ENCODE measurements at places on chromosomes 4 and X.

GRCh38 chr4:3340038-3340699 is 47.3 kb downstream of the RGS12 start:
- no peak for ATAC-seq

DNA sequence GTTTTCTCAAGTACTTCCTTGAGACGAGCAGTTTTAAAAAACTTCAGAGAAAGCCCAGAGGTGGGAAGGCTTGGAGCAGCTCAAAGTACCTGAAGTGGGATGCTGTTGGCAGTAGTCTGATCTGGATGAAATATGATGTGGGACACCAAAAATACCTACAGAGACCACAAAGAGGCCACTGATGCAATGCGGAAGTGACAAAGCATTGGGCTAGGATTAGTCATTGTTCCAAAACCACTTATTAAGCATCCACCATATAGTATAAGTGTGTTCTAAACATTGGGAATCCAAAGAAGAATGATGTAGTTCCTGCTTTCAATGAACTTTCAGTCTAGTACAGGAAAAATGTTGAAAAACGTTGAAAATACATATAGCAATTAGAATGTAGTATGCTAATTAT is 386.1 kb upstream of the CNKSR2 start:
- ATAC-seq, result no peak

DNA sequence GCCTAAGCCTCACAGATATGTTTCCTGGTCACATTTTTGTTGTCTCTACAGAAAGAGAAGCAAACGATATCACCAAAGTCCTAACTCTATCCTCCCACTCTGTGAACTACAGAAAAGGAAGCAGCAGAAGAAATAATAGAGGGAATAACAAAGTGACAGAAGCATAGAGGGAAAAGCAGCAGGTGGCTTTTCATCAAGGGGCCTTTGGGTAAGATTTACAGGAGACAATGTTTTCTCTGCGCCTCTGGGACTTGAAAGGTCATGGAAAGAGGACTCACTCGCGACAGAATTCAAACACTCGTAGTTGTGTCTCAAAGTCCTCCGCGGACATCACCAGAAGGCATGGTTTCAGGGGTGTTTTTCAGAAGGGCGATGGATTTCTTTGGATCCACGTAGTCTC is 66.1 kb downstream of the SORBS2 start:
- no peak for ATAC-seq

DNA sequence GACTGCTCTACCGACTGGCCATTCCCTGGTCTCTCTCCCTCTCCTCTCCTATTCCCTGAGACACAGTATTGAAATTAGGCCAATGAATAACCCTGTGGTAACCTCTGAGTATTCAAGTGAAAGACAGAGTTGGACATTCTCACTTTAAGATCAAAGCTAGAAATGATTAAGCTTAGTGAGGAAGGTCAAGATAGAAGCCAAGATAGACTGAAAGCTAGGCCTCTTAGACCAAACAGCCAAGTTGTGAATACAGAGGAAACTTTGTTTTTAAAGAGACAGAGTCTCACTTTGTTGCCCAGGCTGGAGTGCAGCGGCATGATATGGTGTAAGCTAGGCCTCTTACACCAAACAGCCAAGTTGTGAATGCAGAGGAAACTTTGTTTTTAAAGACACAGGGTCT is 64.6 kb downstream of the KDM6A start:
- no peak for ATAC-seq

DNA sequence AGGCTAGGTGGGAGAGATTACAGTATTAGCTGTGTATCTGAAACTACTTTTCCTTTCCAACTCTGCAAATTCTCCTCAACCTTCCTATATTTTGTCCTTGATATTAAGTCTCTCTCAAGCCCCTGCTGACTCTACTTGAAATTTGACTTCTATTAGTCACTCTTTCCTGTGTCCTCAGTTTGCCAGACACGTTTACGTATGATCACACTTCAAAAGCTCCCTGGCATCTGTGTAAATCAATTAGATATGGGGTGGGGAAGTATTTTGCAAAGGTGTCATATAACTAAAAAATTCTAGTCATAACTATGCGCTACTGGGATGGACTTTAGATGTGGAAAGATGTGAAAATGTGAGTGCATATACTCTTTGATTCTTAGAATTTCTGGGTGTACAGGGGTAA is 67.4 kb upstream of the ARHGAP24 start:
- no peak for ATAC-seq

DNA sequence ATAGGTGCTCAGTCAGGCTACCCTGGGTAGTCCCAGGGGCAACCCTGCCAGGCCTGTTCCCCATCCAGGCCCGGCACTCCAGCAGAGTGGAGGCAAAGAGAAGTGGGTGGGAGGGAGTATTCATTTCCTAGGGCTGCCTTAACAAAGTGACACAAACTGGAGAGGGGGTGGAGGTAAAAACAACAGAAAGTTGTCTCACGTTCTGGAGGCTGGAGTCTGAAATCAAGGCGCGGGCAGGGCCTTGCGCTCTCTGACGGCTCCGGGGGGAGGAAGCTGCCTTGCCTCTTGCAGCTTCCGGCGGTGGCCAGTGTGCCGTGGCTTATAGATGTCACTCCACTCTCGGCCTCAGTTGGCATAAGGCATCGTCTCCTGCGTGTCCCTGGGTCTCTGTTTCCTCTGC is 90.8 kb downstream of the DCTD start:
- no peak for ATAC-seq

- ATAC-seq, result peak; percentile 15
Observed at GRCh38 chr4:159075531-159075932, 27.3 kb upstream of the RAPGEF2 start.

DNA sequence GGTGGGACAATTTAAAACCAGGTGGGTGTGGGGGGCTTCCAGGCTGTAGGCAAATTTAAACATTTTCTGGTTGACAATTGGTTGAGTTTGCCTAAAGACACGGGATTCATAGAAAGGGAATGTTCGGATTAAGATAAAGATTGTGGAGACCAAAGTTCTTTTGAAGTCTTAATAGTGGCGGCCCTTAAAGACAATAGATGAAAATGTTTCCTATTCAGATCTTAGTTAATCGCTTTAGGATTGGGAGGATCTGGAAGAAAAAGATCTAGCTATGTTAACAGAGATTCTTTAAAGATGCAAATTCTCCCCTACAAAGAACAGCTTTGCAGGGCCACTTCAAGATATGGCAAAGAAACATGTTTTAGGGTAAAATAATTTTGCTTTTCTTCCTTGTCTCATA is 4.8 kb downstream of the CNGA1 start:
- no peak for ATAC-seq

GRCh38 chr4:59412739-59413138 is 1787.4 kb upstream of the ADGRL3 start:
- no peak for ATAC-seq

GRCh38 chr4:155587766-155588165 is 78.9 kb upstream of the GUCY1A1 start:
- no peak for ATAC-seq

DNA sequence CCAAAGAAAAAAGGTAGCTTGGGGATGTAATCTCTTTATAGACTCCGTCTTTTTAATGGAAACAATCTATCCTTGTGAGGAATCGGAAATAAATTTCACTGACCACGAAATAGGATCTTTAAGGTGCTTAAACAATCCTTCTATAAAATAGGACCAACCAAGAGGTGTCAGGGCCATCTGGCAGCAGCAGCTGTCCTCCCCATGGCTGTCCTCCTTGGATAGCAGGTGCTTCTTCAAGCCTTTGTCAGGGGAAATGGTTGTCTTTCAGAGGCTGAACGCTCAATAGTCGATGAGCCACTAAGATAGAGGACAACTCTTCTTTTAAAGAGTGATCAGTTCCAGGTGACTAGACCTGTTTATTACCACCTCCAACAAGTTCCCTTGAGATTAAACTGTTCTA is 231.0 kb downstream of the ADGRL3 start:
- no peak for ATAC-seq

DNA sequence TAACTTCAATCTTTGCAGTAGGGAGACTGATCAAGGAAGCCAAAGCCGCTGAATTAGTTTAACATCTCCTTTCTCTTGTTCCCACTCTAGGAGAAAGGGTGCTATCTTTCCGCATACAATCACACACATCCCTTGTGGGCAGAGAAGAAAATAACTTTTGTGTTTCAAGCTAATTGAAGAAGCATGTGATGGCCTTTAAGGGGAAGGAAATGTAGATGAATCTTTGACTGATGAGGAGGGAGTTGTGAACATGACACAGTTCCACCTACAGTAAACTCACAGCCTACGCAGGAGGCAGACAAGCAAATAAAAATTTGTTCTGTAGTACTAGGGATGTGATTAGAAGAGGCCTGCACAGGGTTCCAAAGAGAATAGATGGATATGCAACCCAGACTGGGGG is 14.7 kb upstream of the SPATA4 start:
- ATAC-seq, result no peak

DNA sequence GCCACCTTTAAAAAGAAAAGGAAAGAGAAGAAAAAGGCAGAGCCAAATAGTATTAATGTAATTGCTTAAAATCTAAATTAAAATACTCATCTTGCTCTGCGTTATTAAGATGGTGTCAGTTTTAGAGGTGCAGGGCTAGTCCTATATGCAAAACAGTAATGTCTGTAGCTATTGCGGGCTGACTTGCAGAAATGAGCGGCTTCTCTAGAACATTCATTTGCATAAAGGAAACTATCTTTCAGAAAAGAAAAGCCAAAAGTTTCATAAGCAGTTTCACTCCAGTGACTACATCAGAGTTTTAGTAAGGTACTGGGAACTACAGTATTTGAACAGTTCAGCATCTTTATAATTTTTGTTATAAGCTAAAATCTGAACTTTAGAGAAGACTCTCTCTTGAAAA is 6.0 kb downstream of the SMAD1 start:
- ATAC-seq, result peak; percentile 90

GRCh38 chr4:114383721-114384120 is 214.9 kb upstream of the UGT8 start:
- no peak for ATAC-seq

DNA sequence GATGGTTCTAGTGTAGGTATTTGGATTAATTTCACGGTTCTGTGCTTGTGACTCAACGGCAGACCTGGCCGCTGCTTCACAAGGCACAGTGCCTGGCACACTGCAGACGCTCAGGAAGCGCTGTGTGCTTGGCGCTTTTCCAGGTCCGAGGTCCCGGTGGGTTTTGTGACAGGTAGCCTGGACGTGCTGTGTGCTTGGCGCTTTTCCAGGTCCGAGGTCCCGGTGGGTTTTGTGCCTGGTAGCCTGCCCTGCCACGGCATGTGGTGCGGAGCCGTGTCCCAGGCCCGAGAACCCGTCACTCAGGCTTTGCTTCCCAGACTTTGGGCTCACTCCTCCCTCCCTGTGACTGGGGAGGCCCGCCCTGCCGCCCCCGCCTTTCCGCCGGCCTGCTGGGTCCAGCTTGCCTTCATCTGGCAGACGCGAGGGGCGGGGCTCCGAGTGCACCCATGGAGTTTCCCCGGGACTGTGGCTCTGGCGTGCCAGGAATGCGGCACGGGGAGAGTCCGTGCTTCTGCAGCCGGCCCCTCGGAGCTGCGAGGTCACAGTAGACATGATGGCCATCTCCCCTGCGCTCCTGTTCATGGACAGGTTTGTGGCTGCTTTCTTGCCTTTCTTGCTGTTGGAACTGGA is 44.2 kb downstream of the TBC1D14 start:
- ATAC-seq, result no peak

- no peak for ATAC-seq
Observed at GRCh38 chrX:39487166-39487968, 610.4 kb downstream of the BCOR start.

DNA sequence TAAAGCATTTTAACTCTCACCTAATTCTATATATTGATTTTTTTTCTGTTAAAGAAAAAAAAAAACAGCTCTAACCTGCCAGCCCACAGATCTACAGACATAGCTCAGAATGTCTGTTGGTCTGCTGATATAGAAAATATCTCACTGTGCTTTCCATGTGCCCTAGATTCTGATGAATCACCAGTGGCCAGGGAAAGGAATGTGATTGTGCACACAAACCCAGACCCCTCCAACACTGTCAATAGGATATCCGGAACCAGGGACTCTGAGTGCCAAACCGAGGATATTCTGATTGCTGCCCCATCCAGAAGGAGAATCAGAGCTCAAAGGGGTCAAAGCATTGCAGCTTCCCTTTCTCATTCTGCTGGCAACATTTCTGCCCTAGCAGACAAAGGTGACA is 12.1 kb upstream of the SCML1 start:
- ATAC-seq, result no peak

DNA sequence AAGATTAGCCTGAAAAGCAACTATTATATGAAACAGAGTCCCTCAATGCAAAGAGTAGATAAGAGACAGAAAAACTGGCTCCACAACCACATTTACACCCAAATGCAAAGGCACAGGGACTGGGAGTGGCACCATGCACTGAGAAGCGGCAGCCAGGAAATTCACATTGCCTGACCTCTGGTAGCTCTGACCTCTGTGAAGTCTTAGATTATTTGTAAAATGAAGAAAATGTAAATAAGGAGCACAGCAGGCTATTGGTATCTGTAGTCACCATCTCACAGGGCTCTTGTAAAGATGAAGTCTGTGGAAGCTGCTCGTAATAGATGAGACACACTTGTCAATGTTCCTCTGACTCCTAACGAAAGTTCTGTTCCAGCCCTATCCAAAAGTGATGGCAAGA is 69.7 kb downstream of the FAT1 start:
- no peak for ATAC-seq

DNA sequence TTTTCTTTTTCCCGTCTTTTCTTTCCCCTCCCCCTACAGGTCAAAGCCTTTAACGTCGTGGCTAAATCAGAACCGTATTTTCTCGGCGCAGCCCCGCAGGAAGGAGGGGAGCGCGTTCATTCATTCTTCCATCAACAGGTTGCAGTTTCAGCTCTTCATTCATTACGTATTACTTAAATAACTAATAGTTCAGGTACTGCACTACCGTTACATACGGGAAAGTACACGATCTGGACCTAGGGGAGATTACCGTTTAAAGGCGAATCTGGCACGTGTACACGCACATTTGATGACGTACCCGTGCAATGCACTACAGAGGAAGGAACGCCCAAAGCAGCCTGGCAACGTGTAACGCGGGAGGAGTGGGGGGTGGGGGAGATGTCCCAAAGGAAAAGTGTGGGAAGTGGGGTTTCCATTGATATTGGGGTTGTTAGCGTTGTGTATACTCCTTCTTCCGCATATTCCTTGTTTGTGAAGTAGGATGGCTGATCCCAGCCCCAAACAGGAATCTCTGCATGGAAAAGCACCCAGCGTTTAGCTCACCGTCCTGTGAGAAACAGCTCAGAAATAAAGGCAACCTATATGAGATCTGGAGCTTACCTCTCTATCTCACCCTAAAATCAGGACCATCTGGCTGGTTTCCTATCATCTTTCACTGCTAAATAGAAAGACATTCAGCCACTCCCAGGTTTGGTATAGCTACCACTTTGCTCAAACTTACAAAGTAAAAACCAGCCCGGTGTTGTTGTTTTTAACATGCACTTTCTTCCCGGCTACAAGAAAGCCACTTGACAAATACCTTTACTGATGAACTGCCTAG is 585 bp upstream of the SEC24D start:
- ATAC-seq, result peak; percentile 75
